Effector CD8-positive, alpha-beta T cell (primary cell): ENCODE measurements at places on chromosomes 16 and 17.

DNA sequence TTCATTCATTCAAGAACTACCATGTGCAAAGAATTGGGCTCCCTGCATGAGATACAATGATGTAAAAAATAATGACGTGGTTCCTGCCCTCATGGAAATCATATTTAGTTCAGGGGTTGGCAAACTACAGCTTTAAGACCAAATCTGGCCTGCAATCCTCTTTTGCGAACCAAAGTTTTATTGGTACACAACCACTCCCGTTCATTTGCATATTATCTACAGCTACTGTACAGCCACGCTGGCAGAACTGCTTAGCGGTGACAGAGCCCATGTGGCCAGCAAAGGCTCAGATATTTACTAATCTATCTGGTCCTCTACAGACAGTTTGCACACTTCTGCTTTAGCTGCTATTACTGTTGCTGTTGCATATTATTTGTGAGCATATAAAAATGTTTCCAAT is 167.7 kb downstream of the XYLT1 start:
- no peak for DNase-seq

DNA sequence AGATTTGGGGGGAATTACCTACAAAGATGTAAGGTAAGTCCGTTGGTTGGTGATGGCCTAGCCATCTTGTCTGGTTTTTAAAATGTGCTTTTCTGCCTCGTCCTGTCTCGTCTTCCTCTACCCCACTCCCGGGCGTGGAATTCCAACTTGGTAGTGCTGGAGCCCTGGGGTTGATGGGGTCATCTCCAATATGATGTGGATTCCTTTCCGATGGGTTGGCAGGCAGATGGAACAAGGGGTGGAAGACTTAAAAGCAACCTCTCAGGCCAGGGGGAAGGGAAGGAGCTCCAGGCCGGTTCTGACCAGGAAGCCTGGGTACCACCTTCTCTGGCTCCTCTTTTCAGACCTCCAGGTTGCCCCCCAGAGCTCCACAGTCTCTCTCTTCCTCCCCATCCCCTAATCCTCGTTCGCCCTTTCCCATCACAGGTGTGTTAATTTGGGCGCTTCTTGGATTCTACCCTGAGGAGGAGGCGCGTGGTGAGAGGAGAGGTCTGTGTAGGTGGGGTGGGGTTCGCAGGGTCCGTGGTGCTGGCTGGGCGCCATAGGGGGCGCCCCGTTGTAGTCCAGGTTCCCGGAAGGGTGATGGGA is 5.1 kb upstream of the HOXB2 start:
- no peak for DNase-seq

DNA sequence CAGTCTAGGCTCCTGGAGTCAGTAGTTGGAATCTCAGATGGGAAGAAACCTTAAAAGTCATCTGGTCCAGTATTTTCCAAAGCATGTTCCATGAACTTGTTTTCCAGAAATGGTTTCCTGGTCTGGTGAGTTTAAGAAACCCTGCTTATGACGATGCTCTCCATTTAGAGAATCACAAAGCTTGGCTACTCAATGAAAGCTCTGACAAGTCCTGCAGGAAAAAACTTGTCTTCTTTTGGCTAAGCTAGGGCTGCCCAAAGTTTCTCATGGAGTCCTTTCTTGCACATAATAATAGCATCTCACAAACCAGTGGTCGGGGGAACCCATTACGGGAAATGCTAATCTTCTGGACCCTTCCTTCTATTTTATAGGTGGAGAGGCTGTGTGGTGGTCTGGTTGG is 5.5 kb upstream of the NKD1 start:
- no peak for DNase-seq

DNA sequence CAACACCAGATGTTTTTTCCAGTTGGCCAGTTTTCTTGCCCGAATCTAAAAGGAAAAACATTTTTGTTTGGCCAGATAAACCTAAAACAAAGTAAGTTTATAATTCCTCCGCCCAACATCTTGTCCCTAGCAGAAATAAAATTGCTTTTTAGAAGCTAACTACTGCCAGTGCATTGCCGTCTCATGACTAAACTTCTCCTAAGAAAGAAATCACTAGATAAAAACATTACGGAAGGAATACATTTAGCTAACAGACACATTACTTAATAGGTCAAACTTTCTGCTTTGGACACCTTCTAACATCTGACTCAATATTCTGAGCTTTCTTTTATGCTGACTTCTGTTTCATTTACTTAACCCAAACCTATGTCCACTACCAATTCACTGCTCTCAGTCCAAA is 36.2 kb downstream of the FBXL20 start:
- DNase-seq, result no peak

GRCh38 chr17:79304884-79305283 is 230.3 kb downstream of the ENGASE start:
- DNase-seq, result no peak
